ENCODE measurements at places on chromosomes 1 and 21. TPM values are rescaled to one million over a fixed set of nuclear protein-coding genes. Genes with fewer than 3 reads are reported as not detected.
A peak's percentile ranks its signal among the peaks of the same experiment; 100 is the strongest.

LINGO4 gene
- total RNA-seq: 0.32 TPM

- H3K27ac ChIP-seq: no peak overlapping the region
- H3K4me1 ChIP-seq: peaks cover 3% of the 10 kb centered on the region
- no peak overlapping the region for H3K4me3 ChIP-seq
- no peaks in the 10 kb centered on the region for H3K27me3 ChIP-seq
- H3K36me3 ChIP-seq: peaks cover 46% of the 10 kb centered on the region
These were observed 59.3 kb downstream of the ACP6 start for GRCh38 chr1:147611021-147611426.

- no peaks in the 10 kb centered on the region for H3K36me3 ChIP-seq
- H3K4me1 ChIP-seq: no peaks in the 10 kb centered on the region
- no peak overlapping the region for H3K4me3 ChIP-seq
- H3K27me3 ChIP-seq: peaks cover 10% of the 10 kb centered on the region
- DNase-seq: peak; percentile 32
- no peak overlapping the region for H3K27ac ChIP-seq
These were observed 150.6 kb upstream of the ZC3H12A start for GRCh38 chr1:37323486-37324377.

DNA sequence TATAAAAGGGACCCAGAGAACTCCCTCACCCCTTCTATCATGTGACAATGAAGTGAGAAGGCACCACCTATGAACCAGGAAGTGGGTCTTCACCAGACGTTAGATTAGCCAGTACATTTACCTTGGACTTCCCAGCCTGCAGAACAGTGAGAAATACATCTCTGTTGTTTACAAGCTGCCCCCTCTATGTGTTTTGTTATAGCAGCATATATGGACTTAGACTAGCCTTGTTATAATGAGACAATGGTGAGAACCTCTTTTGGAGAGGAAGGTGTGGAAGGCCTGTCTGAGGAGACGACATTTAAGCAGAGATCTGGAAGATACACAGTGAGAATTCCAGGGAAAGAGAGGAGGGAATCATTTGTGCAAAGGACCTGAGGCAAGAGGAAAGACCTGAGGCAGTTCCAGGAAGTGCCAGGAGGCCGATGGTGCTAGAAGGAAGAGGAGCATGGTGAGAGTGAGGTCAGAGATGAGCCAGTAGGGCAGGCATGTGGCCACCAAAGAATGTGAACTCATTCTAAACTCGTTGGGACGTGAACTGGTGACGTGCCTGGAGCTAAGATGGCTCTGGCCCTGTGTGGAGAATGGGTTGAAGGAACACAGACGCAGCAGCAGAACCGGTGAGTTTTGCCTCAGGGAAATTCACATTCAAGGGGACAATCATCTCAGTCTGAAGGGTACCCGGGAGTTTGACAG, 98.9 kb upstream of the IRF2BP2 start:
- no peak for DNase-seq
- H3K27me3 ChIP-seq: no peaks in the 10 kb centered on the region
- H3K4me3 ChIP-seq: no peak overlapping the region
- H3K27ac ChIP-seq: peak overlapping the region; percentile 6
- H3K4me1 ChIP-seq: peaks cover 7% of the 10 kb centered on the region

GRCh38 chr1:154703170-154703569, 95.2 kb upstream of the ADAR start:
- H3K36me3 ChIP-seq: no peaks in the 10 kb centered on the region
- no peak overlapping the region for H3K27ac ChIP-seq
- DNase-seq: no peak
- H3K4me3 ChIP-seq: no peak overlapping the region
- peaks cover 4% of the 10 kb centered on the region for H3K4me1 ChIP-seq
- H3K27me3 ChIP-seq: peaks cover 25% of the 10 kb centered on the region
